Spleen (tissue), 13 donors: ENCODE measurements at places on chromosomes 16 and 17. TPM values are rescaled to one million over a fixed set of nuclear protein-coding genes. Genes with fewer than 3 reads are reported as not detected.

DYNLRB2 gene
- 5.9 TPM for total RNA-seq

CYB561 gene
- 10.1 TPM for total RNA-seq

HS3ST6 gene
- not detected for total RNA-seq

RDM1 gene
- not detected for total RNA-seq

AP2B1 gene
- 134 TPM for total RNA-seq

AGRP gene
- 0.91 TPM for total RNA-seq
